ENCODE measurements at places on chromosomes 4 and X.

- no peak for DNase-seq
- no peaks in the 10 kb centered on the region for H3K27me3 ChIP-seq
- no peaks in the 10 kb centered on the region for H3K4me1 ChIP-seq
- H3K27ac ChIP-seq = no peak overlapping the region
Observed at GRCh38 chrX:38941675-38942074, 140.4 kb downstream of the MID1IP1 start.

DNA sequence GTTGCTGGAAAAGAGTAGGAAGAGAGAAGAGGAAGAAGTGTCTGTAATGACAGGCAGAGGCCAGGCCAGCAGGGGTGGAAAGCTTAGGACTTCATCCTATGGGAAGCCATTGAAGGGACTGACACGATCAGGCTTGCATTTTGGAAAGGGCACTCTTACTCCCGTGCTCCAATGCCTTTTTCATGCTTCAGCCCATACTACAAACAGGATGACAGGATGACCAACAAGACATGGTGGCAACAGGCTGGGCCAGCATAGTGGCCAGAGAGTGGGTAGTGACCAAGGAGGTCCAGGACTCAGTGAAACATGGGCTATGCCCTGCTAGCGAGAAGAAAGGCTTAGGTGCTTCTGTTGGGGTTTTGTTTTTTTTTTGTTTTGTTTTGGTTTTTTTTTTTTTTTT, 2.6 kb upstream of the KLF3 start:
- no peaks in the 10 kb centered on the region for H3K27me3 ChIP-seq
- DNase-seq = no peak
- no peak overlapping the region for H3K27ac ChIP-seq
- no peaks in the 10 kb centered on the region for H3K4me1 ChIP-seq
- H3K4me3 ChIP-seq = no peak overlapping the region
- H3K36me3 ChIP-seq = peaks cover 9% of the 10 kb centered on the region

DNA sequence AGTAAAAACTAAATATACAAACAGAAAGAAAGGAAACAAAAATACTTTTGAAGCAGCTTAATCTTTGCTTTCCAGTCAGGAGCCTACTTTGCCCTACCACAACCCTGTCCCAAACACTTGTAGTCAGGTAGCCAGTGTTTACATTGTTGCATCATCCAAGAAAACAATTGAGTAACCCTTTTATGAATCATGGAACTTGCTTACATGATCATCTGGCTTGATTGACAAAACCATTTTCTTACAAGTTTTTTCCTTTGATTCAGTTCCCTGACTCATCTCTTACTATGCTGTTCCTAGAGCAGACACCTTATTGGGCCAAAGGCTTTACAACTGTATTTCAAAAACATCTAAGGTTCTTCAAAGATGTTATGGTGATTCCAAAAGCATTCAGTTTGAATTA, 740.1 kb downstream of the KLHL13 start:
- no peaks in the 10 kb centered on the region for H3K36me3 ChIP-seq
- DNase-seq = no peak
- H3K27ac ChIP-seq = no peak overlapping the region
- no peaks in the 10 kb centered on the region for H3K4me1 ChIP-seq
- no peak overlapping the region for H3K4me3 ChIP-seq

GRCh38 chrX:24774650-24775049, 80.9 kb downstream of the POLA1 start:
- H3K27ac ChIP-seq = no peak overlapping the region
- no peaks in the 10 kb centered on the region for H3K4me1 ChIP-seq
- H3K36me3 ChIP-seq = no peaks in the 10 kb centered on the region
- DNase-seq = no peak
- no peak overlapping the region for H3K4me3 ChIP-seq

DNA sequence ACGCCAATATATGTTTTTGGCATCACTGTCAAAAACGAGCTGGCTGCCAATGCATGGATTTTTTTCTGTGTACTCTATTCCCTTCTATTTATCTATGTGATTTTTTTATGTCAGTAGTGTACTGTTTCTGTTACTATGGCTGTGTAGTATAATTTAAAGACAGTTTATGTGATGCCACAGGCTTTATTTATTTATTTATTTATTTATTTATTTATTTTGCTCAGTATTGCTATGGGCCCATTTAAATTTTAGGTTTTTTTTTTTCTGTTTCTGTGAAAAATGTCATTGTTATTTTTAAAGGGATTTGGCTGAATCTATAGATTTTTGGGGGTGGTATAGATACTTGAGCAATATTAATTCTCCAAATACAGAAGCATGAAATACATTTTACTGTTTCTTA, 338.4 kb upstream of the POU3F4 start:
- no peaks in the 10 kb centered on the region for H3K27me3 ChIP-seq
- no peaks in the 10 kb centered on the region for H3K36me3 ChIP-seq
- H3K4me1 ChIP-seq = no peaks in the 10 kb centered on the region
- no peak for DNase-seq

GRCh38 chrX:118595501-118596042, 100.0 kb downstream of the DOCK11 start:
- H3K27me3 ChIP-seq = no peaks in the 10 kb centered on the region
- H3K4me3 ChIP-seq = no peak overlapping the region
- H3K4me1 ChIP-seq = no peaks in the 10 kb centered on the region
- no peaks in the 10 kb centered on the region for H3K36me3 ChIP-seq
- no peak for DNase-seq

DNA sequence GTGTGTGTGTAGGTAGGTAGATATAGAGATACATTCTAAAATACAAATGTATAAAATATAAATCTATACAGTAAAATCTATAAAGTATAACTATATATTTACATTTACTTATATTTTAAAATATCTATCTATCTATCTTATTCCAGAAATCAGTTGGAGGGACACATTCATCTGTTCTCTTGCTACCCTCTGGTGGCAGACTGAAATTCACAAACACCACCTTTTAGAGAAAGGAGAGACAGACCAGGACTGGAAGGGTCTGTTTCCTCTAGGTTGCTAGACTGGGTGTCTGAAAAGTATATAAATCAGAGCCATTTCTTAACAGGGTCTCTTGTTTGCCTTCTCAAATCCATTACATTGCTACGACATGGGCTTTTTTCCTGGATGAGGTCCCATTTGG, 343.0 kb downstream of the OPHN1 start:
- no peaks in the 10 kb centered on the region for H3K36me3 ChIP-seq
- no peaks in the 10 kb centered on the region for H3K4me1 ChIP-seq
- no peaks in the 10 kb centered on the region for H3K27me3 ChIP-seq
- H3K4me3 ChIP-seq = no peak overlapping the region

DNA sequence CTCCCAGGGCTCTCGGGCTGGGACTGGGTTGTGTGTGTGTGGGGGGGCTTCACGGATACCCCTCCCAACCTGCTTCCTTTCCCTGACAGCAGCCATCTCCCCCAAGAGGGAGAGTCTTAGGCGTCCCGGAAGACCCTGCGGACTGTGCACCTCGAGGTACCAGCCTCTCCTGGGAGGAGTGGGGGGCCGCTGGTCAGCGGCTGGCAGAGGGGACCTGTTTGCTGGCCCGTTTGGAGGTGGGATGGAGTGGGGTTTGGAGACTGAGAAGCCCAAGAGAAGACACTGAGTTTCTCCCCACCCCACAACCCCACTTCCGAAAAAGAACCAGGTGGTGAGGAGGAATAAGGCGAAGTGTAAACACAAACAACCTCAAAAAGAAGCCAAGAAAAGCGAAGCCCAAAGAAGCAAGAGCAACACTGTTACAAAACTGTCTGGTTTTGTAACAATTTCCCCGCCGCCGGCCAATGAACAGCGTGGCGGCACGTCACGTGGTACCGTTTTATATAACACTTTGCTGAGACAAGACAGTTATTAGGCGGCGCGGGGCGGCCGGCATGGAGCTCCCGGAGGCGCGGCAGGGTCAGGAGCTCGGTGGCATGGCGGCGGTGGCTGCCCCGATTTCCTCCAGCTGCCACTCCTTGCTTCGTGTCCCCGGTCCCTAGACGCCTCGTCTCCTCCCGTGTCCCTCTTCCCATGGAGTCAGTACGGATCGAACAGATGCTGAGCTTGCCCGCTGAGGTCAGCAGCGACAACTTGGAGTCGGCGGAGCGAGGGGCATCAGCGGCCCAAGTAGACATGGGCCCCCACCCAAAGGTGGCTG, at the start of gene LONRF3:
Gene LONRF3, plus strand, starts transcription at position 531 of the 820 bp plus-strand sequence. Its CDS starts 163 bp downstream, at position 694.
- no peak within 1 kb of the TSS for H3K4me3 ChIP-seq
- no peaks in the 10 kb centered on the region for H3K4me1 ChIP-seq
- peaks cover 83% of the 10 kb centered on the region for H3K27me3 ChIP-seq
- no peaks in the 10 kb centered on the region for H3K36me3 ChIP-seq
- no peak for DNase-seq

DNA sequence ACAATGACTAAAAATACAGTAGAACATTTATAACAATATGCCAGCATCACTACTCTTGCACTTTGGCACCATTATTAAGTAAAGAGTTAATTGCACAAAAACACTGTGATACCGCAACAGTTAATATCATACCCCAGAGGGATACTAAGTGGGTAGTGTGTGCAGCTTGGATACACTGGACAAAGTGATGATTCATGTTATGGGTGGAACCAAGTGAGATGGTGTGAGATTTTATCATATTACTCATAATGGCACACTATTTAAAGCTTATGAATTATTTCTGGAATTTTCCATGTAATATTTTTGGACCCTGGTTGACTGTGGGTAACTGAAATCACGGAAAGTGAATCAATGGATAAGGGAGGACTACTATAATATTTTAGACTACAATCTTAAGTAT, 265.3 kb downstream of the PCDH18 start:
- H3K4me3 ChIP-seq = no peak overlapping the region
- H3K27me3 ChIP-seq = no peaks in the 10 kb centered on the region
- no peak overlapping the region for H3K27ac ChIP-seq
- H3K4me1 ChIP-seq = no peaks in the 10 kb centered on the region
- no peaks in the 10 kb centered on the region for H3K36me3 ChIP-seq
- DNase-seq = no peak

- no peak overlapping the region for H3K27ac ChIP-seq
- no peak for DNase-seq
- H3K4me3 ChIP-seq = no peak overlapping the region
- H3K4me1 ChIP-seq = no peaks in the 10 kb centered on the region
- H3K36me3 ChIP-seq = no peaks in the 10 kb centered on the region
Observed at GRCh38 chrX:31590581-31591114, 518.8 kb upstream of the FTHL17 start.

- H3K36me3 ChIP-seq = no peaks in the 10 kb centered on the region
- no peak overlapping the region for H3K4me3 ChIP-seq
- DNase-seq = no peak
- no peaks in the 10 kb centered on the region for H3K4me1 ChIP-seq
- no peaks in the 10 kb centered on the region for H3K27me3 ChIP-seq
Observed at GRCh38 chr4:38231626-38232025, 271.4 kb downstream of the PTTG2 start.

- DNase-seq = no peak
- no peaks in the 10 kb centered on the region for H3K27me3 ChIP-seq
- H3K27ac ChIP-seq = no peak overlapping the region
- H3K4me3 ChIP-seq = no peak overlapping the region
- no peaks in the 10 kb centered on the region for H3K4me1 ChIP-seq
- H3K36me3 ChIP-seq = no peaks in the 10 kb centered on the region
Observed at GRCh38 chrX:118739577-118739976, 12.2 kb downstream of the IL13RA1 start.

DNA sequence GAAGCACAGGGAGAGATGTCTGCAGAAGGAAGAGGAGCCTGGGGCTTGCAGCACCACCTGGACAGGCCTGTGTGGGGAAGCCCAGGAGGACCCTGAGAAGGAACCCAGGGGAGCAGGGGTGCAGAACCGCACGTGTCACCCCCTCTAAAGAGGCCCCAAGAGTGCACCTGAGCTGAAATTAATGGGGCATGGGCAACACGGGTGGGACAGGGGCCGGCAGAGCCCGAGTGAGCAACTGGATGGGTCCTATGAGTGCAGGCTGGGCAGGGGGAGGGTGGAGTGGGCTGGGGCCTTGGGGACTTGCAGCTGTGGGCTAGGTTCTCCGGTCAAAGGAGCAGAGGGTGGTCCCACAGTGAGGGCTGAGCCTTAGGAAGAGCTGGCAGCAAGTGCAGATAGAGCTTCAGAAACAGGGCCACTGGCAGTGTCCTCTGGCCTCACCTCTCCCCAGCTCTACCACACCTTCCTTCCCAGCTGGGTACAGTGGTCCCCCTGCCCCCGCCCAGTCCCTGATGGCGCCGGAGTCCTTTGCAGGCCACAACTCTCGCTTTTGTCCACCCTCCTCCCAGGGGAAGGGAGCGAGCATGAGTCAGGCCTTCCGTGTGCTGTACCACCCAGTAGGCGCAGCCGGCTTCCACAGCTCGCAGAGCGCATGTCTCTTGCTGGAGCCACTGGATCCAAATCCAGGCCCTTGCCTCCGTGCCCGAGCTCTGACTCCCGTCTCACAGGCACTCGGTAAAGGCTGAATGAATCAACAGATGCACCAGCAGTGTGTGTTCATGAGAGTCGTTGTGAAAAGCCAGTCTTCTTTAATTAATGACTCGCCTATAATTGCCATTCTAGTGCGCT, 131.6 kb downstream of the HMX1 start:
- H3K27ac ChIP-seq = no peak overlapping the region
- H3K4me1 ChIP-seq = peaks cover 20% of the 10 kb centered on the region
- DNase-seq = no peak
- H3K4me3 ChIP-seq = no peak overlapping the region
- H3K27me3 ChIP-seq = no peaks in the 10 kb centered on the region

DNA sequence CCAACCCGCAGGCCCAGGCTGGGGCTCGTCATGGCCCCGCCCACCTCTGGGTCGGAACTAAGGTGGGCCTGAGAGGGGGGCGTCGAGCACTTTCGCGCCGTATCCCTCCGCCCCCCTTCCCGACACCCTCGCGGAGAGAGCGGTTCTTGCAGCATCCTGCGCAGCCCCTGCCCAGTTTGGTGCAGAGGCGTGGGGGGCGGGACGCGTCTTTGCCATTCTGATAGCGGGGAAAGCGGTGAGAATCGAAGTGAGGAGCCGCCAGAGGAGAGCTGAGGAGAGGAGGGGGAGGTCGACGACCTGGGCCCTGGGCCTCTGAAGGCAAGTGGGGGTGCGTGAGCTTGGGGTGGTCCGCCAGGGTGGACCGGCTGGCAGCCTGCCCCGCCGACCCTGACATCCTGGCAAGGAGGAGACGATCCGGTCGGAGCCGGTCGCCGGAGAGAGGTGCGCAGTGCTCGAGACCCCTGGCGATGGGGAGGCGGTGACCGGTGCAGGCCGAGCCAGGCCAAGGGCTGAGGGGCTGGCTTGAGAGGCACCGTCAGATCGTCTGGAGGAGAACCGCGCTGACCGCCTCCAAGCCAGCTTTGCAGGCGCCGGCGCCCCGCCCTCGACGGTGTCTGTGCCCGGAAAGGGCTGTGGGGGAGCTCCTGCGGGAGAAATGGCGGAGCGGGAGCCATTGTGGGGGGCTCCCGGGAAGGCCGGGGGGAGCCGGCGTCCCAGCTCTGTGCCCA, 25.5 kb downstream of the GPRASP3 start:
- H3K4me1 ChIP-seq = no peaks in the 10 kb centered on the region
- H3K27ac ChIP-seq = peak overlapping the region; percentile 58
- H3K36me3 ChIP-seq = peaks cover 3% of the 10 kb centered on the region
- no peaks in the 10 kb centered on the region for H3K27me3 ChIP-seq
- DNase-seq = peak; percentile 48

- H3K27ac ChIP-seq = no peak overlapping the region
- no peaks in the 10 kb centered on the region for H3K36me3 ChIP-seq
- no peak for DNase-seq
- peaks cover 1% of the 10 kb centered on the region for H3K4me1 ChIP-seq
- no peak overlapping the region for H3K4me3 ChIP-seq
Observed at GRCh38 chr4:173192375-173193162, 24.0 kb downstream of the GALNT7 start.

- H3K27ac ChIP-seq = no peak overlapping the region
- no peaks in the 10 kb centered on the region for H3K27me3 ChIP-seq
- H3K4me1 ChIP-seq = no peaks in the 10 kb centered on the region
- no peak overlapping the region for H3K4me3 ChIP-seq
Observed at GRCh38 chr4:148021686-148022085, 289.8 kb downstream of the ARHGAP10 start.
